T-helper 2 cell (primary cell): ENCODE measurements at places on chromosomes 13 and 19.

DNA sequence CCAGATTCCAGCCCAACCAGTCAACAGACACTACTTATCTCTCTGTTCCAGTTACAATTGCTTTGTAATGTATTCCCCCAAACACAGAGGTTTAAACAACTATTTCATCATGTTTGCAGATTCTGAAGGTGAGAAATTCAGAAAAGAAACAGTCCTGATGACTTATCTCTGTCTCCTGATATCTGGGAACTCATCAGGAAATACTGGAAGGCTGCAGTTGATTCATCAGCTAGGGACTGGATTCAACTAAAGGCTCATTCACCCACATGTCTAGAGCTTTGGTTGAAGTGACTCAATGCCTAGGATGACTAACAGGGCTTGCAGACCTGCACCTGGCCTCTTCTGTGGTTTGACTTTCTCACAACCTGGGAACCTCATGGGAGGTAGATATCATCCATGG lies 56.6 kb upstream of the GPC6 start:
- no peak for DNase-seq

DNA sequence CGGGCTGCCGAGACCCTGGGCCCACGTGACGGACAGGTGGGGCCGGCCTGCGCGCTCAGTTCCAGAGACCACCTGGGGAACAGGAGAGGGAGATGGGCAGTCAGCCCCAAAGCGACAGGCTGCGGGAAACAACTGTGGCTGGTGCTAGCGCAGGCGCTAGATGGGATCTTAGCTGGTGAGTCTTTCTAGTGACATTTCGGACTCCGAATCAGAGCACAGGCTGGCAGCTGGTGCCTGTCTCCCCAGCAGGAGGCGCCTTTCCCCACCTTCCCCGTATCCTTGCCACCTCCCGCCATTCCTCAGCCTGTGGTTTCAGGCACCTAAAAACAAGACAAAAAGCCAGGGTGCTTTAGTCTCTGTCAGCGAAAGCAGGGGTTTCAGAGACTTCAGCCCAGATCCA lies 19.4 kb upstream of the RANBP3 start:
- no peak for DNase-seq

DNA sequence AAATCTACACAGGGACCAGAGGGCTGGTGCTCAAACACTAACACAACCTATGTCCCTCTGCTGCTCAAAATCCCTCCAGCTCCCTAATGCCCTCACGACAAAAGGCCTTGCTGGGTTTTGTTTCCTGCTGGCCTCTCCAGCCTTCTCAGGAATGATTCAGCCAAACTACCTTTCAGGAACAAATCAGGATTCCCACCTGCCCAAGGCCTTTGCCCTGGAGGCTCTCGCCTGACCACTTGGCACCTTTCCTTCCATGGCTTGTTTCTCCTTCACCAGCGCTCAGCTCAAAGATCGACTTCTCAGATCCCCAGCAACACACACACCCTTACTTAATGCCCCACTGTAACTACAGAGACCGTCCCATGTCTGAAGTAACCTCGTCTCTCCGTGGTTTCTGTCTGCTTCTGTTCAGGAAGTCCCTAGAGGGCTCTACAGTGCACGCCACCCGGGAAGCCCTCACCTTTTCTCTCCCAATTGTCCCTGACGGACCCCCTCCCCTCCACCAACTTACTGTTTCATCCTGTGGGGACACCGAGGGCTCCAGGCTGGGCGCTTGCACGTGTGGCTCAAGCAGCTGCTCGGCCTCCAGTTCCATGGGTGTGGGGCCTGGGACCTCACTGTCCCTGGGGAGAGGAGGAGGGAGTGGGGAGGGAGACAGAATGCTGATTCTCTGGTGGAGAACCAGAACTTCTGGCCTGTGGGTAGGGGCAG lies 3.2 kb upstream of the SIX5 start:
- DNase-seq, result no peak

DNA sequence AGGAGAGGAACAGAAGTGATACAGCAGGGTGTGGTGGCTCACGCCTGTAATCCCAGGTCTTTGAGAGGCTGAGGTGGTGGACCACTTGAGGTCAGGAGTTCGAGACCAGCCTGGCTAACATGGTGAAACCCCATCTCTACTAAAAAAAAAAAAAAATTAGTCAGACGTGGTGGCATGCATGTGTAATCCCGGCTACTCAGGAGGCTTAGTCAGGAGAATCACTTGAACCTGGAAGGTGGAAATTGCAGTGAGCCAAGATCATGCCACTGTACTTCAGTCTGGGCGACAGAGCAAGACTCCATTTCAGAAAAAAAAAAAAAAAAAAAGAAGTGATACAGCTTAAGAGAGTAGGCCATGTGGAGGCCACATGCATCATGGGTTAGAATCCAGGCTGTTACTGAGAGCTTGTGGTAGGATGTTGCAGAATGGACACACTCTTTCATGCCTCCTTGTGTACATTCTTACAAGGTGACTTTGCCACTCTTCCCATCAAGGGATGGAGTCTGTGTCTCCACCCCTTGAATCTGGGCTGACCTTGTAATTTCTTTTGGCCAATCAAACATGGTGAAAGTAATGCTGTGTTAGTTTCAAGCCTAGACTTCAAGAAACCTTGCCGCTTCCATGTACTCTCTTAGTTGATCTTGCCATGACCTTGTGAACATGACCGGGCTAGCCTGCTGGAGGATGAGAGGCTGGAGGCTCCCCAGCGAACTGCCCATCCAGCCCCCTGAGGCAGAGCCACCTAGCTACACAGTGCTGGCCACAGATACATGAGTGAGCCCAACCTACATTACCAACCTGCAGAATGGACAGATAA lies 12.3 kb downstream of the FAM187B start:
- no peak for DNase-seq

- no peak for DNase-seq
Measured at GRCh38 chr19:3238066-3238561, 13.7 kb downstream of the CELF5 start.

- DNase-seq, result no peak
Measured at GRCh38 chr13:114046431-114046975, 72.6 kb upstream of the C13orf46 start.

DNA sequence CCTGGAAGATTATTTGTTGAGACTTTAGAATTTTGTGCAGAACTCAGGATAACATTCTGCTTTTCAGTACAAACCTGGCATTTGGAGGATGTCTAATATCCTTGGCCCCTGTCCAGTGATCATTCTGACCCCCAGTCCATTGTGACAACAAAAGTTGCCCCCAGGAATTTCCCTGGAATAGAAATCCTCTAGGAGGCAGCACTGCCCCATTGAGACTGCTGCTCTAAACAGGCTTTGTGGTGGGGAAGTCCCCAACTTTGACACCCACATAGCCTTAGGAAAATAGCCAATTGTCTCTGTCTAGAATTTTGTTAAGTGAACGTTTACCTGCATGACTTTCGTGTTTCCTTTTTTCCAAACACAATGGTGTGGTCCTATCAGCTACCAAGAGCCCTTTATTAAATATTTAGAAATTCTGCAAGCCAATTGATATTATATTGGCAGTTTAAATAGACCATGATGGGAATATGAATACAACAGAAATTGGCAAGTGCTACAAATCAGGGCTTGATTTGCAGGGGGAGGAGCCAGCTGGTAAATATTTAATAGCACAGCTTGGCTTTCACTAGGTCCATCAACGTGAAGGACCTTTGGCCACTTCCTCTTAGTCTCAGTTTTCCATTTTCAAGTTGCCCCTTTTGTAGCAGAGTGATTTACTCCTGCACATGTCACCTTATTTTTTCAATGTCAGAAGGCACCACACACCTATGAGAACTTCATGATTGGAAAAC lies 451.7 kb downstream of the EFNB2 start:
- DNase-seq, result no peak

GRCh38 chr19:18795540-18795939 lies 4.4 kb upstream of the COMP start:
- no peak for DNase-seq

GRCh38 chr19:54622431-54622830 lies 7.9 kb upstream of the LILRB1 start:
- no peak for DNase-seq

GRCh38 chr19:35044317-35045117 lies 3.0 kb downstream of the HPN start:
- peak; percentile 28 for DNase-seq

DNA sequence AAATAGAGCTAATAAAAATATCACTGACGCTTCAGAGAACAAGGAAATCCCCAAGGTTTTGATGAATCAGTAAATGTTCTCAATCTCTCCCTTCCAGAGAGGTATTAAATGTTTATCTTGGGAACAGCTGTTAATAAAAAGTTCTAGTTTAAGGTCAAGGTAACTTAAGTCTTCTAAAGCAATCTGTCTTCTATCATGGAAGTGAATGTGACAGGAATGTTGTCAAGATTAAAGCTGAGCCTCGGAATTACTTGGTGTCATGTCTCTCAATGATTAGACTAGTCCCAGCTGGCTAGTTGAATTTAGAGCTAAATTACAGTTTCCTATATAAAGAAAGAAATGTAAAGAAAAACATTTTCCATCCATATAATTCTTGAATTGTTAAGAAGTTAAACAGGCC lies 23.4 kb downstream of the ESD start:
- DNase-seq, result no peak

GRCh38 chr13:76647550-76647949 lies 238.7 kb downstream of the KCTD12 start:
- no peak for DNase-seq

GRCh38 chr19:632579-633067 lies 714 bp downstream of the POLRMT start:
- DNase-seq, result no peak
